ENCODE measurements at places on chromosomes 1 and 21.

DNA sequence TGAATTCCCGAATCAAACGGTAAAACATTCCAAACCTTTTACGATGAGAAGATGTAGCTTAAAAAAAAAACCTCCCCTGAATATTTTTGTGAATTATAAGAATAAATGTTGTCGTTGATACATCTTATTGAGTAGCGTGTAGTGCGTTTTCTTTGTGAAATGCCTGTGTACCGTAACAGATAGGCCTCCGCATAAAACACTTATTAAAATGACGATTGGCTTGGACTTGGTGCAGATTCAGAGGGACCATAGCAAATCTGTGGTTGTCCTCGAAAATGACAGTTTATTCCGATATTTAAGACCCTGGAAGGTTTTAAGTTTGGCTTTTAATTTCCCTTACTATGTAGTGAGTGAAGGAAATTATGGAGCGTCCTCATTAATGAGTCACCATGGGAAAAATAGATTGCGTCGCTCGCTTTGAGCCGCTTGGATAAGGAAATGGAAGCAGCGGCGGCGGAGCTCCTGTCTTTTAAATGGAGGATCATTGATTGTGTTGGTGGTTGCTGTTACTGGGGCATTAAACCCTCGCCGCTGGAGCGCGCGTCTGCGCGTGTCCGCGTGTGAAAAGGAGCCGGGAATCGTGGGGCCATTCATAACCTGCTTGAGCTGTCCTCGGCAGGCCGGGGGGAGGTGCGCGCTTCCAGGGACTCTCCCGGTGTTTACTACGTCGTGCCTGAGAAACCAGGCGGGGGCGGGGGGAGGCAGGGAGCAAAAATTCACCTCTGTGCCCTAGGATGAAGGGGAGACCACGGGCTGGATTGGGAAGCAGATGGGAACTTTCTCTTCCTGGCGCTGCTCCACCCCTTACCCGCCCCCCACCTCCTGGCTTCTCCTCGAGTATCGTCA lies 1.6 kb downstream of the SPEN start:
- peak; percentile 74 for DNase-seq

- no peak for DNase-seq
Measured at GRCh38 chr1:181984006-181984405, 77.5 kb downstream of the ZNF648 start.

- no peak for DNase-seq
Measured at GRCh38 chr21:43370091-43370658, 56.8 kb downstream of the SIK1 start.

- no peak for DNase-seq
Measured at GRCh38 chr1:176315519-176316220, 108.6 kb upstream of the COP1 start.

- DNase-seq = no peak
Measured at GRCh38 chr21:17460094-17460493, 52.7 kb upstream of the CXADR start.

DNA sequence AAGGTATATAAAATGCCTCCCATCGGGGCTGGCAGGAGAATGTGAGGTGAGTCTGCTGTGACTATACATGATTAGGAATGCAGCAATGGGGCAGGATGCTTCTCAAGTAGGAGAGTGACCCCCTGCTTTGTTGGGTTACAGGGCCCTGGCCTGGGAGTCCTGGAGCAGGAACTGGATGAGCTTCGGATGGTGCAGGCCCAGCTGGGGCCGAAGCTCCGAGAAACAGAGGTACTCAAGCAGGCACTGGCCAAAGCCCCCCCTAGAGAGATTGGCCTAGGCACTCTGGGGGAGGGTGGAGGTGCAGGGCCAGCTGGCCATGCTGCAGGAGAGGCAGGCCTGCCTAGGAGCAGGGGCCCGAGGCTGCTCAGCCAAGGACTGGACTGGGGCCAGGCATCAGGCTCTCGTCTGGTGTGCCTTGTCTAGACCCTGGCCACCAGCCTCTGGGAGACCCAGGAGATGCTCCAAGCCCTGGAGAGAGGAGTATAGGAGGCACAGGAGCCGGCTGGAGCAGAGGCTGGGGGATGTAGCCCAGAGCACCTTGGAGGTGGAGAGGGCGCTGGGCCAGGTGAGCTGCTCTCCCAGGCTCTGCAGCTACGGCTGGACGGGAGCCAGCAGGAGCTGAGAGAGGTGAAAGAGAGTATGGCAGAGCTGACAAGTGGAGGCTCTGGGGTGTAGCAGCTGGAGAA lies 32.8 kb upstream of the PKP1 start:
- no peak for DNase-seq

GRCh38 chr1:24526940-24527542 lies 24.4 kb downstream of the RCAN3 start:
- peak; percentile 66 for DNase-seq

Data from CD4-positive, alpha-beta T cell treated with Interleukin-1 beta for 1 hour (primary cell).